ENCODE measurements at places on chromosomes 4 and X. TPM values are rescaled to one million over a fixed set of nuclear protein-coding genes. Genes with fewer than 3 reads are reported as not detected.
A peak's percentile ranks its signal among the peaks of the same experiment; 100 is the strongest.

Gene NKX6-1
- not detected for total RNA-seq

Gene CT45A3
- total RNA-seq = not detected

Gene SLC10A6
- total RNA-seq = 85.6 TPM

DNA sequence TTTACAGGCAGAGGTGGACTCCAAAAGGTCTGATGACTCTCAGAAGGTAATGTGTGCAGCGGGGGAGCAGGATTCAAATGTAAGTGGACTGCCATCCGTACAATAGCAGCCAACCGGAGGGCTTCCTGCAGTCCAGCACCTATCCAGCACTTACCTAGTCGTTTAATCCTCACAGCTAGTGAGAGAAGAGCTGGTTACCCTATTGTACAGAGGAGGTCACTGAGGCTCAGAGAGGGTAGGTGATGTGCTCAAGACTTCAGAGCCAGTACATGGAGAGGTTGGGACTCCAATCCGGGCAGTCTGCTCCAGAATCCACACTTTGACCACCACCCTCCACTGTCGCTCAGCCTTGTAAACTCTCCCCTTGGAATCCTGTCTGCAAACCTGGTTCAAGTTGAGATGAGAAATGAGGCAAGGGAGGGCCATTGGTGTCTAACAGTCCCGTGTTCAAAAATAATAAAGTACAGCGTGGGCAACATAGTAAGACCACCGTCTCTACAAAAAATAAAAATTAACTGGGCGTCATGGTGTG, 22.5 kb upstream of the JAKMIP1 start:
- peaks cover 79% of the 10 kb centered on the region for H3K27me3 ChIP-seq
- H3K4me3 ChIP-seq = no peak overlapping the region
- H3K4me1 ChIP-seq = peaks cover 9% of the 10 kb centered on the region

Gene IKBKG
- 16.6 TPM for total RNA-seq

DNA sequence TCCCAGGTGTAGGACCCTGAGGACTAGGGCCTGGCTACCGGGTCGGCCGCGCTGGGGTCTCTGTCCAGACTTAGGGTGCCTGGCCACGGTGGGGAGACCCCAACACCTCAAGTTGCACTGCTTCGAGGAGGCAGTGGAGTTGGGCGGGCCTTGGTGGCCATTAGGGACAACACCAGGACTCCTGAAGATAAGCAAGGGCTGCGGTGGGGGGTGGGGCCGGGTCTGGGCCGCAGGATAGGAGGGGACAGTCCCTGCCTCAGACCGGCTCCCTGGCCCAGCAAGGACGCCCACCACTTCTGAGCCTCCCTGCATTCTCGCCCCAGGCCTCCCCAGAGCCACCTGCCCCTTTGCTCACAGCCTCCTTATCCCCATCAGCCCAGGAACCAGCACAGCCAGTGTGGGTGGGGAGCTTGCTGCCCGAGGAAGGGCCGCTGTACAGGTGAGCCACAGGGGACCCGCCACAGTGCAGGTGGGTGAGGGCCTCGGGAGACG, 5.5 kb upstream of the MXD4 start:
- no peak overlapping the region for H3K4me3 ChIP-seq
- H3K36me3 ChIP-seq = peaks cover 10% of the 10 kb centered on the region
- no peak overlapping the region for H3K27ac ChIP-seq
- no peak for DNase-seq
- peaks cover 25% of the 10 kb centered on the region for H3K4me1 ChIP-seq
- no peaks in the 10 kb centered on the region for H3K27me3 ChIP-seq

Gene CYP4V2
- total RNA-seq = 7.0 TPM

GRCh38 chr4:94634271-94634670, 123.5 kb upstream of the BMPR1B start:
- H3K27ac ChIP-seq = no peak overlapping the region
- no peaks in the 10 kb centered on the region for H3K27me3 ChIP-seq
- H3K36me3 ChIP-seq = no peaks in the 10 kb centered on the region
- H3K4me1 ChIP-seq = no peaks in the 10 kb centered on the region

Gene MAGEA2B
- not detected for total RNA-seq

GRCh38 chr4:82367438-82368097, 6.2 kb downstream of the HNRNPD start:
- H3K36me3 ChIP-seq = peaks cover 3% of the 10 kb centered on the region
- H3K27me3 ChIP-seq = no peaks in the 10 kb centered on the region
- H3K4me1 ChIP-seq = peaks cover 88% of the 10 kb centered on the region
- H3K4me3 ChIP-seq = no peak overlapping the region

DNA sequence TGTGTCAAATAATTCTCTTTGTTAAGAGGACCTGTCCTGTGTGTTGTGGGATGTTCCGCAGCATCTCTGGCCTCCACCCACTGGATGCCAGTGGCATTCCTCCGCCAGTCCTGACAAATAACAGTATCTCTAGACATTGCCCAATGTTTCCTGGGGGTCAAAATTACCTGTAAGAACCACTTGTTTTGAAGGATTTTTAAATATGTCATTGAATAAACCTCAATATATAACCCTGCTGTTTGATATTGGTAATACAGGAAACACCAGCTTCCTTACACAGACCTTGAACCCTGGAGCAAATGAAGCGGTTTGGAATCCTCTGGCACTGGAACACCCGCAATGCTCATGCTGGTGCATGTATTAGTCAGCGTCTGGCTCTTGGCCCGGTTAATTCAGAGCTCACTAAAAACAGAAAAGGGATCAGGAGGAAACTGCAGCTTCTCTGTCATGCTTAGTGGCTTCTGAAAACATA, 101.3 kb downstream of the TBL1X start:
- no peaks in the 10 kb centered on the region for H3K27me3 ChIP-seq
- no peaks in the 10 kb centered on the region for H3K36me3 ChIP-seq
- peaks cover 14% of the 10 kb centered on the region for H3K4me1 ChIP-seq
- no peak for DNase-seq
- H3K27ac ChIP-seq = no peak overlapping the region

Gene POLN
- 1.4 TPM for total RNA-seq

GRCh38 chr4:38154681-38155588, 194.7 kb downstream of the PTTG2 start:
- no peaks in the 10 kb centered on the region for H3K27me3 ChIP-seq
- peaks cover 45% of the 10 kb centered on the region for H3K4me1 ChIP-seq
- H3K36me3 ChIP-seq = no peaks in the 10 kb centered on the region
- H3K27ac ChIP-seq = peak overlapping the region; percentile 85
- H3K4me3 ChIP-seq = peak overlapping the region; percentile 8
- DNase-seq = no peak

DNA sequence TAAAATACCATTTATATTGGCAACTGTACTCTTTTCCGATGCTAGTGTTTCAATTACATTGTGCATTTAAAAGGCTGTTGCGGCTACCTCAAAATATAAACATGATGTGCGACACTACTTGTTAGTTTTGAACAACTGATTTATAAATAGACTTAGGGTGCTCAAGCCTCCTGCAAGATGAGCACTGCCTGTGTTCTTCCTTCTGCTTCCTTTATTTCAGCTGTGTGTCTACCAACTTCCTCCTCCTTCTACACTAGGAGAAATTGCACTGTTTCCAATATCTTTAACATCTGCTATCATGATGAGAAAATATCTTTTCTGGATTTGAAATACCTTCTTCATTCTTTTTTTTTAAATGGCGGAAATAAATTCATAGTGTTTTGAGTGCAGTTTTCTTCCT, 24.0 kb downstream of the TET2 start:
- H3K36me3 ChIP-seq = peaks cover 3% of the 10 kb centered on the region
- no peaks in the 10 kb centered on the region for H3K27me3 ChIP-seq
- no peak overlapping the region for H3K4me3 ChIP-seq
- DNase-seq = no peak
- H3K4me1 ChIP-seq = peaks cover 9% of the 10 kb centered on the region

GRCh38 chr4:74543231-74543781, 98.4 kb downstream of the AREG start:
- H3K4me3 ChIP-seq = no peak overlapping the region
- peaks cover 7% of the 10 kb centered on the region for H3K4me1 ChIP-seq
- H3K36me3 ChIP-seq = no peaks in the 10 kb centered on the region
- DNase-seq = no peak
- no peak overlapping the region for H3K27ac ChIP-seq

- no peaks in the 10 kb centered on the region for H3K27me3 ChIP-seq
- no peak overlapping the region for H3K27ac ChIP-seq
- no peaks in the 10 kb centered on the region for H3K4me1 ChIP-seq
Observed at GRCh38 chr4:186820391-186820891, 96.8 kb upstream of the FAT1 start.

GRCh38 chrX:45198706-45199105, 2.0 kb downstream of the DIPK2B start:
- no peak overlapping the region for H3K27ac ChIP-seq
- no peaks in the 10 kb centered on the region for H3K4me1 ChIP-seq
- peak overlapping the region; percentile 18 for H3K4me3 ChIP-seq
- H3K27me3 ChIP-seq = no peaks in the 10 kb centered on the region
- DNase-seq = no peak
- H3K36me3 ChIP-seq = no peaks in the 10 kb centered on the region

GRCh38 chr4:181757910-181758660, 485.1 kb upstream of the TENM3 start:
- no peaks in the 10 kb centered on the region for H3K27me3 ChIP-seq
- no peak overlapping the region for H3K27ac ChIP-seq
- DNase-seq = no peak
- H3K4me3 ChIP-seq = no peak overlapping the region

- no peaks in the 10 kb centered on the region for H3K36me3 ChIP-seq
- DNase-seq = no peak
- H3K27ac ChIP-seq = no peak overlapping the region
- peaks cover 4% of the 10 kb centered on the region for H3K4me1 ChIP-seq
- H3K27me3 ChIP-seq = no peaks in the 10 kb centered on the region
- H3K4me3 ChIP-seq = no peak overlapping the region
Observed at GRCh38 chrX:70013466-70014381, 36.0 kb downstream of the AWAT2 start.

DNA sequence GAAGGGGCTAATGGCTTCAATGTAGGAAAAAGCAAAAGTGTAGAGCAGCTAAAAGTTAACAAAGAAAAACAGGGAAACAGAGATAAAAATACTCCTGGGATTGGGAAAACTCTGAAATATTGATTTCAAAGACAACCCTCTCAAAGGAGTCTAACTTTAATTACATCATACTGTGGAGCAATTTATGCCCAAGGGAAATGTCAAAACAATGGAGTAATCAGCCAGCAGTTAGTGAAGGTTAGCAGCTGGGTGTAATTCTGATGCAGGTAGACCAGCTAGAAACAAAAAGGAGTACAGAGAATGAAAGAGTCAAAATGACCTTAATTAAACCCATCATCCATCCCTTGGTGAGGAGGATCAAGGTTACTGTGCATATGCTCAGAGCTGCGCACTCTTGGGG, 169.0 kb downstream of the ADAM29 start:
- H3K27me3 ChIP-seq = no peaks in the 10 kb centered on the region
- H3K36me3 ChIP-seq = no peaks in the 10 kb centered on the region
- H3K4me1 ChIP-seq = no peaks in the 10 kb centered on the region
- no peak overlapping the region for H3K27ac ChIP-seq

- no peak overlapping the region for H3K4me3 ChIP-seq
- H3K27me3 ChIP-seq = no peaks in the 10 kb centered on the region
- H3K36me3 ChIP-seq = no peaks in the 10 kb centered on the region
Observed at GRCh38 chr4:20403290-20403689, 151.6 kb downstream of the SLIT2 start.

Gene SLITRK2
- total RNA-seq = 2.7 TPM

Gene NXF2B
- total RNA-seq = not detected

DNA sequence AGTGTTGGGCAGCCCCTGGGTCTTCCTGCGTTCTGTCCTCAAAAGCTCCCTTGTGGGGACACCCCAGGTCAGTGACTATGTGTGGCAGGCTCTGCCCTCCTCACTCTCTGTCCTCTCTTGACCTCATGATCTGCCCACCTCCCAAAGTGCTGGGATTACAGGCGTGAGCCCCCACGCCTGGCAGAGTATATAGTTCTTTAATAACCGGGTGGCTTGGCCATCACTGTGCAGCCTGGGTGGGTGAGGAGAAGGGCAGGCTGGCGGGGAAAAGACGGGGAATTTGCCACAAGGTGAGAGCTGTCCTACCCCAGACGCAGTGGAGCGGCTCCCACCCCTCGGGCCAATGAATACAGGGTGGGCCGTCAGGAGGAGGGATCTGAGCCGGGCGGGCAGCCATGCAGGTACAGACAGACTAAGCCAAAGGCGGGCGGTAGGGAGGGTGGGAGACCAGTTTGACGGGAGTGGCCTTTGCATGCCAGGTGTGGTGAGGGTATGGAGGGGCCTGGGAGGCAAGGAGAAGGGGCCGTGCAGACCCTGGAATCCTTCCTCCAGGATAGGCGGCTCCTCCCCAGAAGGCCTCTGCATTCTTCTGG, 2.5 kb downstream of the SH3BP2 start:
- H3K27ac ChIP-seq = peak overlapping the region; percentile 84
- H3K36me3 ChIP-seq = no peaks in the 10 kb centered on the region
- H3K4me3 ChIP-seq = peak overlapping the region; percentile 87
- DNase-seq = peak; percentile 77
- peaks cover 73% of the 10 kb centered on the region for H3K4me1 ChIP-seq

Gene SMAD1
- 57.1 TPM for total RNA-seq

GRCh38 chr4:155999725-156000124, 46.1 kb upstream of the CTSO start:
- no peaks in the 10 kb centered on the region for H3K36me3 ChIP-seq
- H3K27ac ChIP-seq = no peak overlapping the region
- no peak overlapping the region for H3K4me3 ChIP-seq
- no peaks in the 10 kb centered on the region for H3K27me3 ChIP-seq
- H3K4me1 ChIP-seq = no peaks in the 10 kb centered on the region
- no peak for DNase-seq

DNA sequence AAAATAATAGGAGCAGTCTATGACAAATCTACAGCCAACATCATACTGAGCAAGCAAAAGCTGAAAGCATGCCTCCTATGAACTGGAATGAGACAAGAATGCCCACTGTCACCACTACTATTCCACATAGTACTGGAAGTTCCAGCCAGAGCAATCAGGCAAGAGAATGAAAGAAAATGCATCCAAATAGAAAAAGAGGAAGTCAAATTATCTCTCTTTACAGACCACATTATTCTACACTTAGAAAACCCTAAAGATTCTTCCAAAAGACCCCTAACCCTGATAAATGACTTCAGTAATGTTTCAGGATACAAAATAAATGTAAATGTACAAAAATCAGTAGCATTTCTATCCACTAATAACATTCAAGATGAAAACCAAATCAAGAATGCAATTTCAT, 249.0 kb downstream of the STK32B start:
- DNase-seq = no peak
- H3K36me3 ChIP-seq = no peaks in the 10 kb centered on the region
- H3K4me3 ChIP-seq = no peak overlapping the region
- H3K4me1 ChIP-seq = no peaks in the 10 kb centered on the region

- H3K27ac ChIP-seq = no peak overlapping the region
- H3K4me1 ChIP-seq = no peaks in the 10 kb centered on the region
- no peaks in the 10 kb centered on the region for H3K27me3 ChIP-seq
- no peak for DNase-seq
- H3K4me3 ChIP-seq = no peak overlapping the region
Observed at GRCh38 chr4:158540125-158540907, 18.6 kb downstream of the RXFP1 start.

GRCh38 chr4:140653718-140654494, 85.1 kb upstream of the UCP1 start:
- H3K4me3 ChIP-seq = no peak overlapping the region
- peaks cover 9% of the 10 kb centered on the region for H3K4me1 ChIP-seq
- peaks cover 46% of the 10 kb centered on the region for H3K36me3 ChIP-seq
- no peak overlapping the region for H3K27ac ChIP-seq
- no peak for DNase-seq

Gene SCLT1
- 9.1 TPM for total RNA-seq

GRCh38 chr4:95545546-95545945, 3.2 kb downstream of the UNC5C start:
- H3K36me3 ChIP-seq = no peaks in the 10 kb centered on the region
- no peak overlapping the region for H3K4me3 ChIP-seq
- peaks cover 39% of the 10 kb centered on the region for H3K27me3 ChIP-seq
- DNase-seq = no peak
- peaks cover 27% of the 10 kb centered on the region for H3K4me1 ChIP-seq

Measured in suprapubic skin (tissue), 4 donors.